B cell (primary cell): ENCODE measurements at places on chromosomes 5 and 9.

GRCh38 chr5:115214541-115214940 lies 44.8 kb upstream of the TRIM36 start:
- DNase-seq = no peak

DNA sequence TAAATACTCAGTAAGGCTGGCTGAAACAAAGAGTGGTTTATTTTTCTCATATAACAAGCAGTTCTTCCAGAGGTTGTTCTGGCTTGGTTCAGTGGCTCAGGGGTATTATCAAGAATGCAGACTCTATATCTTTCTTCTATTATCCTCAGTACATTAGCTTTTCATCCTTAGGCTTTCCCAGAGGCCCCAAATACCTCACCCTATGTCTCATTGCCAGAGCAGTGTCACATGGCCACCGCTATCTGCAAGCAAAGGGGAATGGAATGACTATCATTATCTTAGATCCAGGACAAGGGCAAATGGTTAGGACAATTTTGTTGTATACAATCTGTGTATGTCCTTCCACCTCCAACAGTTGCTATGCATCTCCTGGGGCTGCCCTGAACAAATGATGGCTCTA lies 69.0 kb upstream of the SNX2 start:
- no peak for DNase-seq

GRCh38 chr9:101727612-101728524 lies 10.6 kb downstream of the GRIN3A start:
- DNase-seq = peak; percentile 6

- no peak for DNase-seq
Observed at GRCh38 chr5:94870511-94871183, 252.2 kb downstream of the SLF1 start.

DNA sequence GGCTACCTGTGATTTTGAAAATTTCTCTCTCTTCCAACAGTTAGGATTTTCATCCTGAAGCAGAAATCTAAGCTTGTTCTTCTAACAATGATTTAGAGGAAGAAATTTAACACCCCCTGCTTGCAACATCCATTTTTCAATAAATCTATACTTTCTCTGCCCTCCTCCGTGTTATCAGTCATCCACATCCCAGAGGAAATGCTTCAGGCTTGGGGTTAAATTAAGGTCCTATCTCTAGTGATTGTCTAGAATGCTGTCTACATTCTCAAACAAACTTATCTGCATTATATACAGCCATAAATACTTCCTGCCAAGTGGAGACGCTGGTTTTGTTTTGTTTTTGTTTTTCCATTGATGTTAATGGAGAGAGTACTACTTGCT lies 371.0 kb downstream of the CSNK1G3 start:
- DNase-seq = no peak
